ENCODE measurements at places on chromosomes 13 and 19.
A peak's percentile ranks its signal among the peaks of the same experiment; 100 is the strongest.

DNA sequence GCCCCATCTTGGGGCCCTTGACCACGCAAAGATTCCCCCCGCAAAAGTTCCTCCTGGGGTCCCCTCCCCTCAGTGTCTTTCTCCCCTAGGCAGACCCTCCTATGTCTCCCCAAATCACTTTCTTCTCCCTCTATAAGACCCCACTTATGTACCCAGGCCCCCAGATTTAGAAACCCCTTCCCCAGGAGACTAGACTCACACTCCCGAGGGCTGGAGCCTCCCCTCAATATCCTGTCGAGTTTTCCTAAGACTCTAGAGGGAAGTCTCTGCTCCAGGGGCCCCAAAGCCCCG, 1.4 kb downstream of the SLC1A5 start:
- DNase-seq: no peak

GRCh38 chr13:98549728-98550317, 27.1 kb downstream of the STK24 start:
- no peak for DNase-seq

GRCh38 chr19:5578097-5578846, 10.5 kb upstream of the TINCR start:
- peak; percentile 59 for DNase-seq

DNA sequence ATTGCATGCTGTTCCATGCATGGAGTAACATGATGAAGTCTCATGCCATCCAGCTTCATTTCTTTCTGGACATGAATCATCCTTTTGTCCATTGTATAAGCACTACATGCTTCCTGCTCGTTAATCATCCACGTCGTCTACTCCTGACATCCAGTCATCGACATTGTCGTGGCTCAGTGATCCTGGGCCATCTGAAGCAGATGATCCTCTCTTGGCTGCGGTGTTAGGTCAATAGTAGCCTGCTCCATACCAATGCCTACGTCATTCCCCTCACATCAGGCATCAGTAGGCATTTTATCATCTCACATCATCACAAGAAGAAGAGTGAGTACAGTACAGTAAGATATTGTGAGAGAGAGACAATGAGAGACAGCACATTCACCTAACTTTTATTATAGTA, 7.9 kb upstream of the MYO16 start:
- no peak for DNase-seq

- DNase-seq: no peak
Observed at GRCh38 chr19:55273978-55274707, 5.8 kb downstream of the HSPBP1 start.

DNA sequence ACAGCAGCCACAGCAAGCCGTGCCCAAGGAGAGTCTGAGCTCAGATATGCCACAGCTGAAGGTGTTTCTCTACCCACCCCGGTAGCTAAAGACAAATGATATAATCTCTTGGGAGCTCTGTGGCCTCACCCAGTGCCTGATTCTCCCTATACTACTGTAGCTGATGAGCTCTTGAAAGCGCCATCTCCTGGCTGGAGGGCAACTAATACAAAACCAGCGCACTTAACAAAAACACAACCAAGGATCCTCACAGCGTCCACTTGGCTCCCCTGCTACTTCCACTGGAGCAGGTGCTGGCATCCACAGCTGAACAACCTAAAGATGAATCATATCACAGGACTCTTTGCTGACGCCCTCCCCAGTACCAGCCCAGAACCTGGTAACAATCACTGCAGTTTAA, 1212.0 kb downstream of the PCDH17 start:
- DNase-seq: no peak

- DNase-seq: no peak
Observed at GRCh38 chr13:107976628-107977027, 238.7 kb downstream of the LIG4 start.

- DNase-seq: no peak
Observed at GRCh38 chr13:45365558-45365885, 24.5 kb upstream of the TPT1 start.

- DNase-seq: peak; percentile 40
Observed at GRCh38 chr13:108915634-108916512, 286.5 kb downstream of the MYO16 start.

All from Ammon's horn (tissue), 1 donor.